ENCODE measurements at places on chromosomes 6 and 20. TPM values are rescaled to one million over a fixed set of nuclear protein-coding genes. Genes with fewer than 3 reads are reported as not detected.
A peak's percentile ranks its signal among the peaks of the same experiment; 100 is the strongest.

DNA sequence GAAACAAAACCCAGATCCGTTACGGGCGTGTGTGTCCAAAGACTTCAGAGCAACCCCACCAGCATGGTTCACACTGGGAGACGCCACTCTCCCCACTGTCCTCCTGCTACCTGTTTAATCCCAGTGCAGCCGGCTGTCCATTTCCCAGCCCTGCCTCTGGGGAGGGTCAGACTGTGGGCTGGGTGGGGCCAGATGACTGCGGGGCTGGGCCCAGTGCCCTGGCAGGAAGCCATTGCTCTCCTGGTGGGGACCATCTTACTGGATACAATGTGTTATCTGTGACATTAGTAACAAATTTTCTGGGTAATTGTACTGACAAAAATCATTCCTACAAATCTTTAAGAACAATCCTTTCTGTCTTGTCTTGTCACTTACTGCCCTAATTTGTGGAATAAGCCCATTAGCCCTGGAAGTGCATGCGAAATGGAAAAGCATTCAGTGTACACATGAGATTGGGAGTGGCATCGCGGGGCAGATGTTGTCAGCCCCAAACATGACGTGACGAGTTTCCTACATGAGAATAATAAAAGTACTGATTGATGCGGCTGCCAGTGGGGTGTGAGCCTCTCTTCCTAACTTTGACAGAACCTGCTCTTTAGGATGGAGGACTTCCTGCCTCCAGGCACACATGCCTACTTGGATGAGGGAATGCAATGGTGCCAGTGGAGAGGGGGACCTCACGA is 37.9 kb upstream of the PCMTD2 start:
- H3K4me3 ChIP-seq = no peak overlapping the region
- H3K4me1 ChIP-seq = peaks cover 10% of the 10 kb centered on the region
- H3K27ac ChIP-seq = no peak overlapping the region

GRCh38 chr6:159036673-159037072 is 8.1 kb downstream of the TAGAP start:
- H3K4me3 ChIP-seq = peak overlapping the region; percentile 59
- peaks cover 69% of the 10 kb centered on the region for H3K36me3 ChIP-seq
- no peaks in the 10 kb centered on the region for H3K27me3 ChIP-seq
- DNase-seq = peak; percentile 32
- peak overlapping the region; percentile 83 for H3K27ac ChIP-seq
- H3K4me1 ChIP-seq = peaks cover 61% of the 10 kb centered on the region

DNA sequence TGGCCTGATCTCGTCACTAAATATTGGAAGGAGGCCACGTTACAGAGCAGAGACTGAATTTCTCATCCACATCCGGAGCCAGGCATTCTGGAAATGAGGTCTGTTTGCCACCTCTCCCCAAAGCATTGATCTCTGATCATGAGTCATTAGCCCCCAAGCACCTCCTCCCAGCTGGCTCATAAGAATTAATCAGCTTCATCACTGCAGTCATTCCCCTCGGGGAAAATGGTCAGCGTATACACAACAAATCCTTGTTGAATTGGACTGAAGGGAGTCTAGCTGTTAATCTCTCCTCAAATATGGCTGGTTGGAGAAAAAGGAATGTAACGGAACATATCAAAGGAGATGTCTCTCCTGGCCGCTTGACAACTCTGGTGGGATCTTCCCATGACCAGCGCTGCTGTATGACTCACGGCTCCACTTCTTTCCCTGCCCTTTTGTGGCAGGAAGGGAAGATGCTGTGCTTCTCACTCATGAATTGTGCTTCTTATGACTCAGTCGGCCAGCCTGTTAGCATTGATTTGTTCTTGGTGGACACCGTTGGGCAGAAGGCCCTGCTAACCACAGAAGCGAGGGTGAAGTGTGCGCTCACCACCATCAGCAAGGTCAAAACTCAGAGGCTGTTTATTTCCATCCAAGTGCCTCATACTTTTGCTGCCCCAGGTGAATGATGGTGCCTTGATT is 76.7 kb downstream of the RNF182 start:
- no peak overlapping the region for H3K4me3 ChIP-seq
- no peaks in the 10 kb centered on the region for H3K4me1 ChIP-seq
- no peak overlapping the region for H3K27ac ChIP-seq
- H3K36me3 ChIP-seq = no peaks in the 10 kb centered on the region
- peaks cover 8% of the 10 kb centered on the region for H3K27me3 ChIP-seq
- DNase-seq = no peak

DNA sequence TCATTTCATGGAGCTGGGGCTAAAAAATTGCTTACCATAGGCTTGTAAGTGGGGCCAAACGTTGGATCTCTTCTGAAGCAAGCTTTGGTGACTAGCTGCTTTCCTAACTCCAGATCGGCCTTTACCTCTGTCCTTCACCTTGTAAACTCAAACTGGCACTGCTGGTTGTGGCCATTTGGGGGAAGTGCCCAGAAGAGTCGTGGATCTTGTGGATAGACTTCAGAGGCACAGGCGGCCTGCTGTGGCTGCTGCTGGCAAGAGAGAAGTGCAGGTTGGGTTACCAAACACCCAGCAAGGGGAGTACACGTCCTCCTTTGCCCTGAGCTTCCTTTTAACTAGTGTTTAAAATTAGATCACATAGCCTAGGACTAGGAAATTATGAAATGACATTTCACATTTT is 36.8 kb upstream of the KLHL31 start:
- no peak for DNase-seq
- H3K4me1 ChIP-seq = peaks cover 10% of the 10 kb centered on the region
- no peaks in the 10 kb centered on the region for H3K27me3 ChIP-seq

- no peak overlapping the region for H3K4me3 ChIP-seq
- peaks cover 12% of the 10 kb centered on the region for H3K36me3 ChIP-seq
- peaks cover 52% of the 10 kb centered on the region for H3K4me1 ChIP-seq
- no peak for DNase-seq
Measured at GRCh38 chr6:129488313-129488712, 221.7 kb downstream of the ARHGAP18 start.

- no peak overlapping the region for H3K27ac ChIP-seq
- DNase-seq = no peak
- no peaks in the 10 kb centered on the region for H3K36me3 ChIP-seq
- no peaks in the 10 kb centered on the region for H3K4me1 ChIP-seq
- no peak overlapping the region for H3K4me3 ChIP-seq
Measured at GRCh38 chr6:6930223-6930880, 177.4 kb upstream of the RREB1 start.

GRCh38 chr6:139311831-139312230 is 20.0 kb upstream of the TXLNB start:
- no peaks in the 10 kb centered on the region for H3K27me3 ChIP-seq
- H3K27ac ChIP-seq = no peak overlapping the region
- H3K4me1 ChIP-seq = peaks cover 29% of the 10 kb centered on the region

DNA sequence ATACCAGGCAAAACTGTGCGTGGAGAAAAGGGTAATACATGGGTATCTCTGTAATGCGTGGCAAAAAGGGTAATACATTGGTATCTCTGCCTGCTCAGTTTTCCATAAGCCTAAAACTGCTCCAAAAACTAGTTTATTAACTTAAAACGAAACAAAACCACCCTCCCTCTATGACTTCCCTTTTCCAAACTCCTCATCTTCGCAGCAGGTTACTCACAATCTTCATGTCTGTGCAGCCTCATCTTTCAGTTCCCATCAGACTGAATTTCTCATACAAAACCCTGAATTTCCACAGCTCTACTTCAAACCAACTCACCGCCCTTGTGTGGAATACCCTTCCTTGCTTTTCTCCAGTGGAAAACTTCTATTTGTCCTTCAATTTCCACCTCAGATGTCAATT is 199.4 kb downstream of the PHACTR1 start:
- no peaks in the 10 kb centered on the region for H3K4me1 ChIP-seq
- no peaks in the 10 kb centered on the region for H3K36me3 ChIP-seq

GRCh38 chr6:62262283-62262682 is 23.7 kb downstream of the KHDRBS2 start:
- H3K4me1 ChIP-seq = no peaks in the 10 kb centered on the region
- no peak overlapping the region for H3K4me3 ChIP-seq
- DNase-seq = no peak
- H3K27me3 ChIP-seq = no peaks in the 10 kb centered on the region

MED20 gene
- total RNA-seq = 28.0 TPM

VWA7 gene
- total RNA-seq = 1.6 TPM

DNA sequence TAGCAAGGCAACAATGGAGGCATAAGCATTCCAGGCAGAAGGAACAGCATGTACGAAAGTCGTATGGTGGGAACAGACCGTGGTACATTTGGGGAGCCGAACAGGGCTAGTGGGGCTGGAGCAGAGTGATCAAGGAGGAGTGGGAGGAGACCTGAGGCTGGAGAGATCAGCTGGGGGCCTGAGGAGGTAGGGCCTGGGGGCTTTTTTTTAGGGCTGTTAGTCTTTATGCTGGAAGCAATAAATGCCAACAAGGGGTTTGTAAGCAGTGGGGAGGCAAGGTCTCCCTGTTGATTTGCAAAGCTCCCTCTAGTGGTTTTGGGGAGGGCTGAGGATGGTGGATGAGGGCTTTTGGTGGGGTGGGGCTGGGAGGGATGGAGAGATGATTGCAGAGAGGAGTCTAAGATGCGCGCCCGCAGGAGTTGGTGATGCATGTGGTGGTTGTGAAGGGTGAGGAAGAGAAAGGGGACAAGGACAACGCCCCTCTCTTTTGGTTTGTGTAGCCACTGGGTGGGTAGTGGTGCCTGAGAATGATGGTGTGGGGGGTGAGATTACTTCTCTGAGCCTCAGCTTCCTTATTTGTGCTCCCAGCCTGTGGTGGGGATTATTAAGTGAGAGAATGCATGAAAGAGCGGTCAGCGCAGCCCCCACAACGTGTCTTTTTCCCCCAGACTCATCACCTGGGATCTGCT is 74.1 kb upstream of the TOX2 start:
- H3K4me3 ChIP-seq = no peak overlapping the region
- peaks cover 28% of the 10 kb centered on the region for H3K27me3 ChIP-seq
- no peaks in the 10 kb centered on the region for H3K36me3 ChIP-seq
- peak; percentile 69 for DNase-seq

Measured in activated CD8-positive, alpha-beta T cell treated with anti-CD3 and anti-CD28 coated beads for 36 hours (primary cell).